ENCODE measurements at places on chromosomes 3 and 15.

GRCh38 chr3:195794708-195795107 is 17.0 kb downstream of the MUC4 start:
- DNase-seq: no peak

DNA sequence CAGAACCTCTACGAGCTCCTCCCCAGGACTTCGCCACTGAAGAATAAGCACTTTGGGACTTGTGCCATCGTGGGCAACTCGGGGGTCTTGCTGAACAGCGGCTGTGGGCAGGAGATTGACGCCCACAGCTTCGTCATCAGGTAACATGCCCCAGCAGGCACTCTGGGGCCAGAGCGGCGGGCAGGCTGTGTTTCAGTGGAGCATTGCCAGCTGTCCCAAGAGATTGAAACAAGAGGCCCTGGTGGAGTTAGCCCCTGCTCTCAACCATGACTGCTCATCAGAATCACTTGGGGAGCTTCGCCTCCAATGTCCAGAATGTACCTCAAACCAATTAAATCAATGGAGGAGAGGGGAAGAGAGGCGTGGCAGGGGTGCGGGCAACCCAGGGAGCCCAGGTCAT is 44.8 kb downstream of the ST8SIA2 start:
- no peak for DNase-seq

DNA sequence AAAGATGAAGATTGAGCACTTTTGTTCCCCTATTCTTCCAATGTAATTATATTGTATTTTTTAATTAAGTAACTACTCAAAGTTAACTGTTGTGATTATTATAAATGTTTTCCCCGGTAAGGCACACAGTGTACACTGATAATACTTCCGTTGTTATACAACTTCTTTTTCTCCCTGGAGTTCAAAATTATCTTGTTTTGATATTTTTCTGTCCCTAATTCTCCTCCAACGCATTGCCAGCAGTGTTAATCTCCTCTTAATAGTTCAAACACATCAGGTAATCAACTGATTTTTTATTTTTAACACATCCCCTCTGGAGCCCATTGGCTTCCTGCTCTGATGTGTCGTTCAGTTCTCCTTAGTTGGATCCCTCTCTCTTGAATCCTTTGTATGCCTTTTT is 32.3 kb upstream of the MFSD1 start:
- no peak for DNase-seq

GRCh38 chr15:40347559-40348473 is 3.0 kb upstream of the PHGR1 start:
- DNase-seq: peak; percentile 81

- no peak for DNase-seq
These were observed 866.3 kb downstream of the ROBO2 start for GRCh38 chr3:77906102-77906709.

GRCh38 chr15:42528970-42529369 is 19.6 kb downstream of the LRRC57 start:
- no peak for DNase-seq

GRCh38 chr3:99753268-99753975 is 64.2 kb upstream of the CMSS1 start:
- DNase-seq: no peak

DNA sequence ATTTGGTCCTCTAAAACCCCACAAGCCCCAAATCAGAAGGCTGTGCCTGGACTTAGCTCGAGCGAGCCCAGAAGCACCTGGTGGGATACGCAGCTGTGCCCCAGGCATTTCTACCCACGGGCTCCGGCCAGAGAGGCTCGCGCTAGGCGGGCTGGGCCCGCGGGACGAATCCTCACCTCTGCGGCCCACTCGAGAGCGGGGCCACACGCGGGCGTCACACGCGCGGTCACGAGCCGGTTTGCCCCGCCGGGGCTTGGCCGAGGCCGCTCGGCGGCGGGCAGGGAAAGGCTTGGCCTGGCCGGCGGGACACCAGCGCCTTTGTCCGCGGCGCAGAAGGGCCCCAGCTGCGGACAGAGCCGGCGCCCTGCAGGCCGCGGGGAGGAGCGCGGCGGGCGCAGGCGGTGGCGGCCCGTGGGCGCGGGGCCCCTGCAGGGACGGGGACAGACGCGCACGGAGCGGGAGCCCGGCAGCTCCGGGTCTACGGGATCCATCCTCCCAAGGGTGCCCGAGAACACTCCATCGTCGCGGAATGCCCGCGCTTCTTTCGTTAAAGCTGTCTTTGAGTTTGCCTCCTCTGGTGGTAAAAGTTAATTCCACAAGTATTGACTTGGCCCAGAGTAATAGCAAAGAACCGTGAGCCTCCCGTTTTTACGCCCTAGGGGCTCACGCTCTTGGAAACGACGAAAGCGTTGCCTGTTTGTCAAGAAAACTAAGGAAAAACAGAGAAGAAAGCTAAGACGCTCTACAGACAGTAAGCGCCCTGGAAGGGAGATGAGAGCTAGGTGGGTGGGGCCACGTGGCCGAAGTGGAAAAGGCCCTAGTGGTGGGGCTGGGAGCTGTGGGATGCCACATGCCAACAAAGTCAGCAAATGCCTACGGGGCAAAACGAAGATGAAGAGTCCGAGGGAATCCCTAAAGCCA is 26.4 kb downstream of the TYRO3 start:
- peak; percentile 90 for DNase-seq

- no peak for DNase-seq
These were observed 4.8 kb downstream of the IGSF10 start for GRCh38 chr3:151456065-151456464.

DNA sequence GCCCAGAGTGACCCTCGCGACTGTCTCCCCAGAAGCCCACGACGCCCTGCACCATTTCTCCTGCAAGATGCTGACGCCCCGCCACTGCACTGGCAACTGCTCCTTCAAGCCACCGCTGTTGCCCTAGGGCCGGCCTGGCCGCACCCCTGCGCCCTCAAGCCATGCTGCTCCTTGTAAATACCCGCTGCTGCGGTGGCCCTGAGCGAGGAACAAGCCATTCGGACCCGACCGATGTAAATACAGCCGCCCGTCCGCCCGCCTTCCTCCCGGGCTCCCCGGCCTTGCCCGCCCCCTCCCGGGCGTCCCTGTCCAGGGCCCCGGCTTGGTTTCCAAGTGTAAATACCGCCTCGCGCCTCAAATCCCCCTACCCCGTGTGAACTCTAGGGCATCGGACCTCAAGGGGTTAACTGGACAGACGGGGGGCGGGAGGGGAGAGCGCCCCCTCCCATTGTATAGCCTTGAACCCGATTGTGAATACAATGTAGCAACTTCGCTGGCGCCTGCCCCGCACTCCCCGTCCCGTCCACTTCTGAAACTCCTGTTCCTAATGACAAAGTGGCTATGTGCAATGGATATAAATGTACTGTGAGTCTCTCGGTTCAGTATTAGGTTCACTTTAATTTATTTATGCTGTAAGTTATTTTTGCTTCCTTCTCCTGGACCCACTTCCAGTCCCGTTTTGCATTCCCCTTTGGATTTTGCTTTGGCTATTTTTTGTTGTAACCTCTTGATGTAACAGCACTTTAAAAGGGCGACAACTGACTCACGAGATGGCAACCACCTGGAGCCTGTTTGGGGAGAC is 5.9 kb downstream of the RNU6-1 start:
- DNase-seq: peak; percentile 96

GRCh38 chr3:38960953-38961622 is 90.7 kb downstream of the SCN11A start:
- DNase-seq: no peak

DNA sequence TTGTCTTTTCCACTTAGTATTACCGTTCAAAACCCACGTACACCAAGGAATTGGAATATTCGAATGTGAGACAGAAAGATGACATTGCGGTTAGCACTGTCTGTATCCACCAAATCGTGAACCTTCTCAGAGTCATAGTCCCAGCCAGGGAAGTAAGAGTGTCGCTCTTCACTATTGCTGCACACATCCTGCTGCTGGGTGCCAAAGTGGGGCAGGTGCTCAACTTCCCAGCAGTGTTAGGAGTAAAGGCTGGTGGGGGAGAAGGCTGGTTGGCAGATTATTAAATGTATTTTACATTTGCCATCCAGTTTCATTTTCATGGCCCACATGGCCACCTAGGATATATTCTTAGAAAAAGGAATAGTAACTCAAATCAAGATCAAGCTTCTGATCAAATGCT is 65.1 kb downstream of the PTPRG start:
- no peak for DNase-seq

GRCh38 chr3:180358179-180358578 is 243.8 kb upstream of the TTC14 start:
- DNase-seq: no peak

GRCh38 chr3:66518126-66518525 is 17.3 kb upstream of the LRIG1 start:
- no peak for DNase-seq

DNA sequence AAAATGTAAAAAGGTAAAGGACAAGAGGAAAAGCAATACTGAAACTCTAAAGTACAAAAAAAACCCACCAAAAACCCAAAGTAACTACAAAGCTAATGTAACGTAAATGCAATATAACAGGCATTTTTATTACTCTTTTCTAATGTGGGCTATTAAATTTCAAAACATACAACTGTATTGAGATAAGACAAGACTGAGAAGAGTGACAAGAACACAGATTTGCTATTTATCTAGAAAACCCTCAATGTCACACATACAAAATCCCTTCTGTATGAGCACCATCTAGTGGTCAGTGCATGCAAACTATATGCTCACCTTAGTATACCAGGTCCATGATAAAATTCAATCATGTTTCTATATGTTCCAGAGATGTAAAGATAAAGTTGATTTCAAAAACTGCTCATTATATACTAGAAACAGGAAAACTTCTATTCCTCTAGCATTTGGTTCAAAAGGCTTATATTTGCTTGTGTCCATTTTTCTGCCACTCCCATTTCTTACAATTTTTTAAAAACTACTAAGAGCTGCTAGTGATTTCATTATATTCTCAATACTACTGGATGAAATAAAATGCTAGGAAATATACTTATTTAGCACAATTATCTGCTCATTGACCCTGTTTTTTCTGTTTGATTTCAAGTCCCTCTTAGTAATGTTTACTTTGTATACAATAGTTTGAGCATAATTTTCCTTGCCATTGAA is 111.4 kb downstream of the DLG1 start:
- DNase-seq: peak; percentile 14

GRCh38 chr3:174907027-174907426 is 47.9 kb downstream of the NAALADL2 start:
- DNase-seq: no peak

DNA sequence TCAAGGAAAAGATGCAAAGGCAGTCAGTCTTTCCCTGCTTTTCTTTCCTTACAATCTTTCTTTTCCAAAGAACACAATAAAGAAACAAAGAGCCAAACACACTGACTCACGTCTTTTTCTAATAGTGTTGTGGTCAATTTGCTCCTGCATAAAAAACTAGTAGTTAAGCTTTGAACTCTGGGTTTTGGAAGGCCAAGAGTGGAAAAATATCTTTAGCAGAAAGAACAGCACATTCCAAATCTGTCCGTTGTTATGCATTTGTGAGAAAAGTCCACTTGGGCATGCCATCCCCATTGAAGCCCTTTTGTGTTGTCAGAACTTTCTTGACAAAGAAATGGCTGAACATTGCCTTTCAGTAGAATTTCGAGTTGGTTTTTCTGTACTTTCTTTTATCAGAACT is 18.2 kb downstream of the COL8A1 start:
- DNase-seq: no peak

DNA sequence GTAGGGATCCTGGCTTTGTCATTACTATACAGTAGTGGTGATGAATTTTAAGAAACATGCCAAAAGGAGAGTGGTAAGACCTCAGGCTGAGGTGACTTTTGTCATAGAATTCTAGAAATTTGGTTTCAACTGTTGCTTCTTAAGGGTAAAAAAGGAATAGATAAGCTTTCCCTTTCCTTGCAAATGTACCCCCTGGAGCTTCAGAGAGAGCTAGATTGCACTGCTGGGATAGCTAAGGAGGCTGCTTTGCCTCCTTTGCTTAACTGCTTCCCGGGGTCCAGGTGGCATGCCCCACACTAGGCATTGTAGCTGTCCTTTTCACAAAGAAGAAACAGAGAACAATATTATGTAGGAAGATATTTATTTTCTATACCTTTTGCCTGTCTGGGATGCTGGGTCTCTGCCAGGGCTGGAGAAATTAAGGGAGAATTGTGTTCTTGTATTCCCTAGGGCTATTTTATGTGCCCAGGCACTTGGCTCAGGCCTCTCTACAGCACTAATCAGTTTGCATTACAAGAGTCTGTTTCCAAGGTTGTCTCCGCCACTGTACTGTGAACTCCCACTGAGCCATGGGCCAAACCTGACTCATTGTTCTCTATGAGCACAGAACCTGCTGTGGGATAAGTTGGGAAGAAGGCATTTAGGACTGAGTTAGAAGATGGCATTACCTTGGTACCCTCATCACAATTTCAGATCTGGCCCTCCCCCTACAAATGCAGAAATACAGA is 460.0 kb downstream of the PDCD6IP start:
- no peak for DNase-seq

DNA sequence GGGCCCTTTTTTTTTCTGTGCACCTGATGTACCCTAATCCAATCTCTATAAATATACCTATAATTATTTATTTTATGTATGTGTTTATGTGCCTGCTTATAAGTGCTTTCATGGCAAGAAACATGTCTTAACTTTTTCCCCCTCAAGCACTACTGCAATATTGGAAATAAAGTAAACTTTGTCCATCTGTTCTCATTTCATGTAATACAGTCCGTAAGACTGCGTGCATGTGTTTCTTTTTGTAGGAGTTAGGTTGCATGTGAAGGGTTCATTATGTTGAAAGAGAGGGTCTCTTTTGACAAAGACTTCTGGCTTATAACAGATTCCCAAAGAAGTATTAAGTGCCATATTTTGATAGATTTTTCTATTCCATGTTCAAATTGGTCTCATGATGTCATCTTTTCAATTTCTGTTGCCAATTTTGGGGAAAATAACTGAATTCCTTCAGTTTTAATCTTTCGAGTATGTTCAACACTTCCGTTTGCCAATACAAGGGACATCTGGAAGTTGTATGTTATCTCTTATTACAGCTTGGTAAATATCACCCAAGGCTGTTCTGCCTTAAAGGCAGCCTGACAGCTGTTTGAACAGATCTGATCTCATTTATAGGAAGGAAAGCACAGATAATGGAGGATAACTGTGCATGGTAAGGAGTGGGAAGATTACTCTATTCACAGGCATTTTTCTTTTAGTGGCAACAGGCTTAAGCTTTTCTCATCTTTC is 273.1 kb upstream of the SGO1 start:
- peak; percentile 65 for DNase-seq

Data from osteoblast (primary cell).